ENCODE measurements at places on chromosomes 3 and 15. TPM values are rescaled to one million over a fixed set of nuclear protein-coding genes. Genes with fewer than 3 reads are reported as not detected.

The FANCD2OS gene
- total RNA-seq: not detected

The ARNT2 gene
- 0.45 TPM for total RNA-seq

The ACKR2 gene
- total RNA-seq: 17.6 TPM

The KLHL6 gene
- 0.65 TPM for total RNA-seq

The SLCO3A1 gene
- total RNA-seq: 3.4 TPM

The GOLGA8J gene
- total RNA-seq: 0.10 TPM

GRCh38 chr15:64706011-64706911 is 69.1 kb downstream of the RBPMS2 start:
- no peak for DNase-seq

GRCh38 chr3:124246949-124247348 is 255.0 kb upstream of the ROPN1 start:
- DNase-seq: no peak

DNA sequence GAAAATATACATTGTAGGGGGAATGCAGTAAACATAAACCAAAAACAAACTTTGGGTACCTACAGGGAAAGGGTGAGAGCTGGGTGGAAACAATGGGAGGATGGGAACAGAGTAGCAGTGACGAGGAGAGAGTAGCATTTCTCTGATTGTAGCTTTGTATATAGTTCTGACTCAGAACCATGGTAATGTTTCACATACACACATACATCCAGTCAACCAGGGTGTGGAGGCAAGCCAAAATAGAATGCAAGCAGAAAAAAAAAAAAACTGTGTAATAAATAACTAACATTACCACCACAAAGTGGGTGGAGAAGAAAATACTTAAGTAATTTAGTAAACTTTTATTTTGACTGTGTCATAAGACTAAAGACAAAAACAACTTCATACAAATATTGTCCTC is 27.2 kb downstream of the BCL2A1 start:
- DNase-seq: no peak

DNA sequence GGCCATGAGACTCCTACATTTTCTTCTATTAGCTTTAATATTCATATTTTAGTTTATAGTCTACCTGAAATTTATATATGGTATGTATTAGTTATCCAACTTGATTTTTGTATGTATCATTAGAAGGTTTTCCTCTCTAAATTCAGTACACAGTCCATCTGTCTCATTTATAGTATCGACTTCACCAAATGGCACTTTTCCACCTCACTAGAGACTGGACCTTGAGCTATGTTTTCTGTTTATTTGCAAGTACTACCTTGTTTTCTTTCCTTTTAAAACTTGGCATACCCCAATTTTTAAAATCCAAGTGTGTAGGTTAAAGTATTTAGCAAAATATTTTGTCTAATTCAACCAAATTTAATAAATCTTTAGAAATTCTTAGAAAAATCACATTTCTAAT is 1137.5 kb downstream of the NSUN3 start:
- no peak for DNase-seq

DNA sequence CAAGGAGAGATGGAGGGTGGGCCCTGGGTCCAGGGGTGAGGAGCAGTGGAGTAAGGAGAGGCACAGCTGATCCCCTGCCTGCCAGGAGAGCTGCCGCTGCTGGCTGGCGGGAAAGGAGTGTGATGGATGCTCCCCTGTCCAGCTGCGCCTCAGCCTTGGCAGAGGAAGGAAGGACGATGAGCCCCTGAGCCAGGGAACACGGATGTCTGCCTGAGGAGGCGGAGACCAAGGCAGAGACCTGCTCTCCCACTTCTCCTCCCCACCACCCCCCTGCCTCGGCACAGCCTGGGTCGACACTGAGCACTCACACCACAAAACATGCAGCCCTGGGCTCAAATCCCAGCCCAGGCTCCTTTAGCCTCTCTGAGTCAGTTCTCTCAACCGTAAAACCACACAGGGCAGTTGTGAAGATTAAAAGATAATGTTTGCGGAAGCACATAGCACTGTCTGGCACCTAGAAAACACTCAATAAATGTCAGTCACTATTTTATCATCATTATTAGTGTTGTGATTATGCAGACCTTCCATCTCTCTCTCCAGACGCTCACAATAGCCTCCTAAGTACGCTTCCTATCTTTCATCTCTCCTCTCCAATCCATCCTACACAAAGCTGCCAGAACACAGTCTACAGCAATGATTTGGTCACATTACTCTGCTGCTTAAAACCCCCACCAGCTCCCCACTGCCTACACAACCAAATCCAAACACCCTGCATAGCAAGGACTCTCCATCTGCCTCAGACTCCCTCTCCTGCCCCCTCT is 52.2 kb downstream of the SEMA5B start:
- DNase-seq: no peak

DNA sequence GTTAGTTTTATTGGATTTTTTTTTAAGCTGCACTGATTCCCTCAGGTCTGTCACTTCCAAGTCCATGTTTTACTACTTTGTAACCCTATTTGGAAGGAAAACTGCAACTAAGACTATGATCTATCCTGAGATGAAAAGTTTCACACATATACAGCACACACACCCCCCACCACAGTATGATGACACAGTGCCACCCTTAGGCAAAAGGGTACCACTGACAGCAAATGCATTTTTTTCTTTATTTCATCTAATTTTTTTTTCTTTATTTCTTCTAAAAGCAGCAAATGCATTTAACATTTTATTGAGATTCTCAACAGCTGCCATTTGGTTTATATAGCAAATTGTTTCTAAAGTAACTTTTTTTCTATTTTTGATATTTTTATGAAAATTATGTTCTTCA is 21.2 kb downstream of the NGRN start:
- no peak for DNase-seq

DNA sequence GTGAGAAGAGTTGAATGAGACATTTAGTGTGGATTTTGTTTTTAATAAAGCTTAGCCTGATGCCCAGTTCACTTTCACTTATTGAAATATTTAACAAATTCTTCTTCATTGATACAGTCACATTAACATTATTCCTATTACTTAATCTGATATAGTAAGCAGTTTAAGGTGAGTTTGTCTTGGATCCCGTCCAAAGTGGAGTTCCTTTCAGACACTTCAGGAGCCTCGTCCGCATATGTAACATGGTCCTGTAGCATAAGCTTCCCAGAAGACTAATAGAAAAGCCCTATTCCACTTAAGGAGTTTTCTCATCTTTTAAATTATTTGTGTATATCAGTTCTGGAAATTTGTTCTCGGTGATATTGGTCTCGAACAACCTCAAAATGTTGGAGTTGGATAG is 39.7 kb upstream of the MLF1 start:
- no peak for DNase-seq

DNA sequence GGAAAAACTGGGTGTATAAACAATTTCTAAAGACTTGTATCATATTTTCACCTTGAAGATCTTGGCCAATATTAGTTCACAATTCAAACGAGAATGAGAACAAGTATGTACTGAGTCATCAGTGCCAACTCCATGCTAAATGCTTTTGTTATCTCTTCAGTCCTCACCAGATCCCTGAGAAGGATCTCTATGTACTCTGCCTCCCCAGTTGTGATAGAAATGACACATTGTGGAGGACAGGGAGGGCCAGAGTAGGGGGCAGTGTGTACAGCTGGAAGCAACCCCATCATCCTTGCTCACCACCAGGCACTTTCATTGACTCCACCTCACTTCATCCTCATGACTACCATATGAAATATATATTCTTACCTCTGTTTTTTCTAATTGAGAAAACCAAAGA is 353.7 kb upstream of the SOX2 start:
- no peak for DNase-seq

DNA sequence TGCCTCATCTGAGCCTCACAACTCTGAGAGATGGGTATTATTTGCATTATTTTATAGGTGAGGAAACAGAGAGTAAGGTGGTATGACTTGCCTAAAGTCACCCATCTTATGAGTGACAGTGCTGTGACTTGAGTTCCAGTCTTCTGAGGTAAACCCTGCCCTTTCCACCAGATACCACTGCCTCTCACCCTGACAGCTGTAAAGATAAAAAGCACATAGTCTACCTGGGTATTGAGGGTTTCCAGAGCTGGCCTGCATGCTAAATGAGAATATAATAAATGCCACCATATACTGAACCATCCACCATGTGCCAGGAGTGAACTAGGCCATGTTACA is 25.6 kb downstream of the RASGRP1 start:
- no peak for DNase-seq

DNA sequence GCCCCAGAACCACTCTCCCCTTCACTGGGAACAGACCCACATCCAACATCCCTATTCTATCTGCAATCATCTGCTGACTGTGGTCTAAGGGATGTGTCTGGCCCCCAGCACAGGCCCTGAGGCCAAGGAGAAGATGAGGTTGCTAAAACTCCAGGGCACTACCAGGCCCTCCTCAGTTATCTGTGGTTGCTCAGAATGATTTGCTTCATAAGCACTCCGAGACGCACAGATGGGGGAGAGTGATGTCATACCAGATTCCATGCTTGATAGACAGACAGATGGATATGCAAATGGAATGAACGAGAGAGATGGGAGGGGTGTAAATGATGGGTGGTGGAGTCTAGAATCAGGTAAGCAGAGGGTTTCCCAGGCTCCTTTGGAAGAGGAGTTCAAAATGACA is 57.8 kb downstream of the CEMIP start:
- no peak for DNase-seq

DNA sequence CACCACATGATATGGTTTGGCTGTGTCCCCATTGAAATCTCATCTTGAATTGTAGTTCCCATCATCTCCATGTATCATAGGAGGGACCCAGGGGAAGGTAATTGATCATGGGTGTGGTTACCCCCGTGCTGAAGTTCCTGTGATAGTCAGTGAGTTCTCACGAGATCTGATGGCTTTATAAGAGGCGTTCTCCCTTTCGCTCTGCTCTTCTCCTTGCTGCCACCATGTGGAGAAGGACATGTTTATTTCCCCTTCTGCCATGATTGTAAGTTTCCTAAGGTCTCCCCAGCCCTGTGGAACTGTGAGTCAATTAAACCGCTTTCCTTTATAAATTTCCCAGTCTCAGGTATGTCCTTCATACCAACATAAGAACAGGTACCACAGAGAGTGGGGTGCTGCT is 21.9 kb downstream of the OSTN start:
- DNase-seq: no peak

- DNase-seq: no peak
Observed at GRCh38 chr15:77866596-77867125, 210.8 kb downstream of the TBC1D2B start.

DNA sequence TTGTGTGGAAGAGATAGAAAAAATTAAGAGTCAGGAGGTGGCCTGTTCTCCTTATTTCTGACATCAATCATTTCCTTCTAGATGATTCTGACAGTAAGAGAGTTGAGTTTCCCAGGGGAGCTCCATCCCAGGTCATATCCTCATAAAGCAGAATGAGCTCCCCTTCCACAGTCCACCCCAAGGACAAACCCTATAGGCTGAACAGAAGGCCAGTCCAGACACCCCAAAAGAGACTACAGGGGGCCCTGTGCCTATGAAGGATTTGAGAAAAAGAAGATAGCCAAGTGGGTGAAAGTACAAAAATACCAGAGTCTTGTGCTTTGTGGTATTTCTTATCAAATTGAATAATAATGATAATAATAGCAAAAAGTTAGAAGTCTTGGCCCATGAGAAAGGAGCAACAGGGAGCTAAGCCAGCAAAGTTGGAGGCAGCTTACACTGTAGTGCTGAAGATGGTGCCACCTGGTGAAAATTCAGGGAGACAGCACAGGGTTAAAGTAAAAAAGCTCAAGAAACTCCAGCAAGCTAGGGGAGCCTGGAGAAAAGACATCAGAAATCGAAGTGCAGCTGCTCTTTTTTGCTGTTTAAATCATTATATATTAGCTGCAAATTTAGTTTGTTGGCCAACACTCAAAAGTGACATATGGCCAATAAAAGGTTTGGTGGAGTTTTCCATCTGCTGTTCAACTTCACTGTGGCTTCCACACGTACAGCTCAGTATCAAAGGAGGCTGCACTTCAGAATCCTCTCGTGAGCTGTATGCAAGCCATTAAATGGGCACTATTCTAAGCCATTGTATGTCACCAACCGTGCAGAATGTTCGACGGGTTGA is 35.8 kb upstream of the SLC24A5 start:
- no peak for DNase-seq

DNA sequence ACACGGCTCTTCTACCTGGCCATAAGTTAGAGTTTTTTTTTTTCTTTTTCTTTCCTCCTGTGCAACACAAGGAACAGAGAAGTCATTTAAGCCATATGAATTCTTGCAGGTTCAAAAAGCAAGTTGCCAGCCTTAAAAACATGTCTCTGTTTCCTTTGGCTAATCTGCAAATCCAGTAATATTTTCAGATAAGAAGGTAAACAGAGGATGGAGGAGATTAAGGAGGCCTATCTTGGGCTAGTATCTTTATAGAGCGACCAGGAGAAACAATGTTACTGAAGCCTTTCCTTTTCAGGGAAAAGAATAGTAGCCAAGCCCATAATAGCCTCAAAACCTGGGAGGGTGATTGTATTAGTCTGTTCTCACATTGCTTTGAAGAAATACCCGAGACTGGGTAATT is 20.9 kb upstream of the LMCD1 start:
- no peak for DNase-seq

DNA sequence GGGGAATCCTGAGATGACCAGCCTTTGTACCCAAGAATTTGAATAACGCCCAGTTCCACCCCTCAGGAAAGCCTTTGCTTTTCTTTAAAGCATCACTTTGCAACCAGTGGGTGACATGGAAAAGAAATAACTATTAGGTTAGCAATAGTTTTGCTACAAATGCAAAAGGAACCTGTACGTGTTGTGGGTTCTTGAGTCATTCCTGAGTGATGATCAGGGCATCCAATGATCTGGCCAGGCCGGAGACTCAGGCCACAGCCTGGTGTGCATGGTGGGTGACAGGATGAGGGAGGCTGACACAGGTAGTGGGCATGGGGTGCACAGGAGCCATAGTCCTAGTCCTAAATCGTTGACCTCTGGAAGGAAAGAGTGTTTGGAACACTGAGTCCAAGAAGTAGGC is 321.4 kb upstream of the IL12A start:
- DNase-seq: no peak

- DNase-seq: no peak
Observed at GRCh38 chr3:134326760-134327593, 47.3 kb downstream of the AMOTL2 start.

- no peak for DNase-seq
Observed at GRCh38 chr15:48544778-48545177, 100.7 kb downstream of the FBN1 start.

Data from left lobe of liver (tissue), 2 donors.